ENCODE measurements at places on chromosomes 3 and 15.
A peak's percentile ranks its signal among the peaks of the same experiment; 100 is the strongest.

GRCh38 chr3:71444028-71444860 is 139.3 kb downstream of the FOXP1 start:
- DNase-seq, result peak; percentile 51

GRCh38 chr3:71109977-71110285 is 473.6 kb downstream of the FOXP1 start:
- DNase-seq, result no peak

DNA sequence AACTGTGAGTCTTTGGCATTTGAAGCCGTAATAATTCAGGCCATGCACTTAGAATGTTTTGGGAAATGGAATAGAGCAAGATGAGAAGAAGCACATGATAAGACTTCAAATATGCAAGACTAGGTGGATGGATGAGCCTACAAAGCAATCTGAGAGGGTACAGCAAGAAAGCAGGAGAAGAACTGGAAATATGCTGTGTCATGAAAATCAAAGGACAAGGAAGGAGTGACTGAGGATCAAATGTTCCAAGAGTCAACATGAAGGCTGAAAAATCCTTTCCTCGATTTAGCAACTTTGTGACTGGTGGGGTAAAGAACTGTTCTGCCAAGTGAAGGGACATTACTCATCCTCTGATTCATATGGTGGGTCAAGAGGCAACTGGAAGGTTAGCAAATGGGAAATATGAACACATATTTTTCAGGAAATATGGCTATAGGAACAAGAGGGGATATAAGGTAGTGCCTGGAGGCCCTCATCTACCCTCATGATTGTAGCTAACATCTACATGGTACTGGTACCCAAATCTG is 803.7 kb upstream of the ARRDC4 start:
- DNase-seq, result no peak

GRCh38 chr3:150344079-150344759 is 63.9 kb upstream of the TSC22D2 start:
- DNase-seq, result no peak

DNA sequence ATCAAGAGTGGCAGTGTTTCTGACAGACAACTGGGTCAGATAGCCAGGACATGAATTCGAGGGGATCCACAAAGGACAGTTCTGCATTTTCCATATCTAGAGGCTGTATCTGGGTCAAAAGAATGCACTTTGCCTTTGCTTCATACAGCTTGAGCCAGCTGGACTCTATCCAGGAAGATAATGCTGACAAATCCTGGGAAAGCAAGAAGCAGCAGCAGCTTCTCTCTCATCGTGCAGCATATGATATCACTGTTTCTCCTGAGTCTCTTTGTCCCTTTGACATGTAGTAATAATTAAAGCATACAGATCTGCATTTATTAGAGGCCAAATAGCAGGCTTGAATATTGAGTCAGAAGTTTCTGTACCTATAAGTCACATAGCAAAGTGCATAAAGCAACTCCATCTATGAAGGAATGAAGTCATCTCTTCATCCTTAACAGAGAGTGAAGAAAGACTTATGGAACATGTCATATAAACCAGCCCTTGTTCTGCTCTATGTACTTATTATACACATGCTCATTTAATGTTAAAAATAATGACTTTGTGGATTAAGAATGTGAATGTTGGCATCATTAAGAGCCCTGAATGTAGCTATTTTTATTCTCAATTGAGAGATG is 236.8 kb upstream of the GBE1 start:
- DNase-seq, result no peak

DNA sequence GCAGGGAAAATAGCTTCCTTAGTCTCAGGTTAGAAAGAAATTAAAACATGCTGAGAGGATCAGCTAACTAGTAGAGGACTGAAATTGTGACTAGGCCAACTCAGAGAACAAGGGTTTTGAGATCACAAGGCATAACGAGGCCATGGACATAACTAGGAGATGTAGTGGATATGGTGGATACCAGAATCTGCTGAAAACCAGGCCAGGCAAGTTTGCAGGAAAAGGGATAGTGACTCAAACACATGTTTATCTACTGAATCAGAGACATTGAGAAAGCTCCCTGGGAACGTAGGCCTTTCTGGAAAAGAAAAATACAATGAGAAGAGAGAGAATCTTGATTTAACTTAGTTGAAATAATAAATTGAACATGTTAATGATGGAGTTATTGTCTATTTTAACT is 326.5 kb upstream of the GBE1 start:
- DNase-seq, result peak; percentile 93

GRCh38 chr3:193987186-193987585 is 148.8 kb upstream of the HES1 start:
- DNase-seq, result no peak

- no peak for DNase-seq
Measured at GRCh38 chr3:11536936-11537612, 106.6 kb downstream of the VGLL4 start.

DNA sequence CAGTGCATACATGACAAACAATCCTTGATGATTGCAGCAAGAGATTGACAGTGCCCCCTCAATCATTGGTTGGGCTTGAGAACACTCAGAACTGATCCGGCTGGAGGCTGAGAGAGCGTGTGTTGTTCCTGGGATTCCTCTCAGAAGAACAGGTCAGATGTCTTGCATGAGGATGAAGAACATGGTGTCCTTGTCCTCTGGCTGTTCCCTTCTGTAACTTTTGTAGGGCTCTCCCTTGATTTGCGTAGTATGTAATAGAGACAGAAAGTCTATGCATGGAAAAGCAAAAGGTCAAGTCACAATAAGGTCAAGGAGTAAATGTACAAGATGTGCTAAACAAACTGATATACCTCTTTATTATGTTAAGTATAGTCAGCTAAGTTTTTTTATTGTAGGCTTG is 8.2 kb downstream of the CHST2 start:
- DNase-seq, result no peak

- no peak for DNase-seq
Measured at GRCh38 chr15:101184830-101185229, 67.0 kb downstream of the CHSY1 start.

DNA sequence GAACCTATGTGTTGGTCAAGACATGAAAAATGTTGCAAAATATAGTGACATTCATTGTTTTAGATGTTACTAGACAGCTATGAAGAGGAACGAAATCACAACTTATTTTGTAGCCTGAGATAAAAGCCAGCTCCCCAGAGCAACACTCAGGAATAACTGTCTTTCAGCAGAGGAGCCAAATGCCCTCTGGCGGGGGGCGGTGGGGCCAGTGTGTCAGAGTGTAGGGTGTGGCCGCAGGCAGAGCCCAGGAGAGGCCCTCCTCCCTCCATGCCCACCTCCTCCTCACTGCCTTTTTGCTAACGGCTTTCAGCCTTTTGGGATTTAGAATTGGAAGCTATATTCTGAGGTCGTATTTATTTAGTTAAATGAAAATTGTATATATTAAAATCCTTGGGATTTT is 16.9 kb downstream of the APOD start:
- no peak for DNase-seq

GRCh38 chr15:49296258-49296657 is 126.2 kb downstream of the GALK2 start:
- no peak for DNase-seq

DNA sequence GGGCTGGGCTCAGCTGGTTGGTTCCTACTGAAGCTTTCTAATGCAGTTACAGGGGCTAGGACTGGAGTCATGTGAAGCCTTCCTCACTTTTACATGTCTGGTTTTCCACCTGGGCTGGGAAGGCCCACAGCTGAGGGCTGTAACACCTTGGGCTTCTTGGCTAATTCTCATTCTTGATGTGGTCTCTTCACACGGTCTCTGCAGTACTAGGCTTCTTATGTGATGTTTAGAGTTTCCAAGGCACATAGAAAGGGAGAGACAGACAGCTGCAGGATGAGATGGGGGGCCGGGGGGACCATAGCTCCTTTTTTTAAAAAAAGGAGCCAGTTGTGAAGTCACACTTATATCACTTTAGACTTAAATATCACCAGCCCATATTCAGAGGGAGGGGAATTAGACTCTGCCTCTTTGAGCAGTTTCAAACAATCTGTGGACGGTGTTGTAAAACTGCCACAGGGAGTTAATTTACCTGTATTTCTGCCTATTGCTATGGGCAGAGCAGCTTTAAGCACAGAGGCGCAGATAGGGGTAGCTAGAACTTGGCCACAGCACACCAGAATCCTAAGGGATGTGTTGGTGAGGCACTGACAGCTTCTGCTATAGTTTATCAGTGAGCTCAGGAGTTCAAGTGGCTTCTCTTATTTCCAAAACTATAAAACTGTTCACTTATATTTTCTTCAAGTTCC is 46.7 kb downstream of the NKIRAS1 start:
- DNase-seq, result no peak

DNA sequence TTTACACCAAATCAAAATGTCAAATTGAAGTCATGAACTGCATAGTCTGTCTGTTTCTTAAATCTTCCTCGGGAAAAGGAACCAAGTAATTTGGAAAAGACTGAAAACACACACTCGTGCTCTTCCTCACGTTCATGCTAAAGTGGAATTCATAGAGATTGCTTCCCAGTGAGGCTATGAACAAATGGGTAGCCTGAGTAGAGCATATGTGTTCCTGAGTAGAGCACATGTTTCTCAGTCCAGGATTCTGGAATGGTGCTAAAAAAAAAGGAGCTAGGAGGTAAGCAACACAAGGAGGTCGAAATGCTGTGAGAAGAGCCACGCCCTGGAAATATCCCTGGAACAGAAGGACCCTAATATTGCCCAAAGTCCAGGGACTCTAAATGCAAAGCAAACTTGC is 494.2 kb upstream of the THBS1 start:
- no peak for DNase-seq

GRCh38 chr3:139202226-139202958 is 141.4 kb upstream of the MRPS22 start:
- DNase-seq, result peak; percentile 80

- DNase-seq, result peak; percentile 98
Measured at GRCh38 chr15:59553879-59554735, 57.5 kb upstream of the GCNT3 start.

DNA sequence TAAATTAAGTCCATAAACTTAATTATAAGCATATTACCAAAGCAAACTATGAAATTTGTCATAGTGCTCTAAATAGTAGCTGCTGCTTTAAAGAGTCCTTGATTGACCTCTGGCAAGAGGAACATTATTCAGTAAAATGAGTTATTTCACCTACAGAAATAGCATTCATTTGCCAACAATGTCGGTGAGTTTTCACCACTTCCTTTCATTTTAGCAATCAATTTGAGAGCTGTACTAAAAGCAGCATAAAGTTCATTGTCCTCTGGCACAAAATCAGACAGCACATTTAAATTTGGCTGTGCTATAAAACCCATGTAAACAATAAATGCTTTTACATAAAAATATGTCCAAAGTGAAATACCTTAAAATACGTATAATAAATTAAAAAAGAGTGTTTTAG is 1515.7 kb downstream of the SI start:
- no peak for DNase-seq

DNA sequence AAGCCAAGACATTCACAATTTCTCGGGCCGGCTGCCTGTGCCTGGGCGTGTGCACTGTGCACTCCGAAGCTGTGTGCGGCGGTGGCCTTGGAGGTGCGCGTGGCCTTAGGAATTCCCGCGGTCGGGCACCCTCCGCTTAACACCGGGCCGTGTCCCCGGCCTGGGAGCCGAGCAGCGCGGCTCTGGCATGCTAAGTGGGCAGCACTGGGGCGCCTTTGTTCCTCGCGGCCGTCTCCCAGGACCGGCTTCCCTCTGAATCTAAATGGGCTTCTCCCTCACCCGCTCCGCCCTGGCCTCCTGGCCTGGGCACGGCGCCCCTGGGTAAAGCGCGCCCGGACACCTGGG is 498 bp upstream of the ARNT2 start:
- no peak for DNase-seq

Data from renal cortical epithelial cell (primary cell).